ENCODE measurements at places on chromosomes 13 and 19. TPM values are rescaled to one million over a fixed set of nuclear protein-coding genes. Genes with fewer than 3 reads are reported as not detected.
A peak's percentile ranks its signal among the peaks of the same experiment; 100 is the strongest.

- no peak for DNase-seq
These were observed 10.6 kb downstream of the CYP4F11 start for GRCh38 chr19:15923702-15924101.

DNA sequence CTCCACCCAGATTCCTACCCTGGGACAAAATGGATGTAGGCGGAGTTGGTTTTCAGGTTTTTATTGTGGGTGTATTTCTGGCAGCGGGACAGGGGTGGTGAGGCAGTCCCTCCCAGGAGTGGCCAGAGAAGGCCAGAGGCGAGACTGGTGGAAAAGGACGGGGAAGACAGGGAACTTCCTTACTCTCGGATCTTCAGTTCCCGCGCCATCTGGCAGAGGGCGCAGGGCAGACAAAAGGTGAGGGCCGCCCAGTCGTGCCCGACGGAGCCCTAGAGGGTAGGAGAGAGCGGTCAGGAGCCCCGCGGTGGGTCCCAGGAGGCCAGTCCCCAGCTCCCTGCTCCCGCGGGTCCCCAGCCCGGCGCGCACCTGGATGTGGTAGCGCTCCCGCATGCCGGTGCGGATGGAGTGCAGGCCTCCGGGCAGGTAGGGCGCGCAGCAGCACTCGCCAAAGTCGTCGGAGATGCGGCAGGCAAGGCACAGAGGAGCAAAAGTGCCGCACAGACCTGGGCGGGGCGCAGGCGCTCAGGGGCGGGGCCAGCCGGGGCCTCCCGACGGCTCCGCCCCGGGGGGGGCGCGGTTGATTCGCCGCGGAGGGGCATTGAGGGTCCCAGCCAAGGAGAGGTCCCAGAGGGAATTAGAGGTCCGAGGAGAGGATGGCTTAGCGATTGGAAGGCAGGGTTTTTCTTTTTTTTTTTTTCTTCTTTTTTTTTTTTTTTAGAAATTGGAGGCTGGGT, 3.0 kb downstream of the CNFN start:
- DNase-seq: peak; percentile 83

- peak; percentile 1 for DNase-seq
These were observed 846 bp downstream of the ZNF790 start for GRCh38 chr19:36837176-36837905.

- DNase-seq: peak; percentile 2
These were observed 114.9 kb upstream of the TMTC4 start for GRCh38 chr13:100789481-100789880.

DZIP1 gene
- total RNA-seq: 33.8 TPM

ZNF723 gene
- total RNA-seq: not detected

DNA sequence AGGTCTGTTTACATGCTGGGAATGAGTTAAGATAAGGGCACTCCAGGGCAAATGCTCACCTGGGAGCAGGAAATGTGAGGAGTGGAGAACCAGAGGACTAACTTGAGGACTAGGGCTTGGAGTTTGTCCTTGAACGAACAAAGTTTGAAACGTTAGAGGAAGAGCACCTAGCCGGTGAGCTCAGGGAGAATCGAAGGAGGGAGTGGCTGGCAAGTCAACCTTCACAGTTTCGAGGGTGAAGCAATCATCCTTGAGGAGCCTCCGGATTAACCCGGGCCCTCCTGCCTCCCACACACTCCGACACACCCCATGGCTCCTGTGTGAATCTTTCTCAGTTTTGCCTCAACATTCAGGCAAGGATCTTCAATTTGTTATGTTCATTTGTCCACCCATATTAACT, 58.6 kb downstream of the LMO7 start:
- DNase-seq: peak; percentile 60

GIPC3 gene
- total RNA-seq: not detected

DNA sequence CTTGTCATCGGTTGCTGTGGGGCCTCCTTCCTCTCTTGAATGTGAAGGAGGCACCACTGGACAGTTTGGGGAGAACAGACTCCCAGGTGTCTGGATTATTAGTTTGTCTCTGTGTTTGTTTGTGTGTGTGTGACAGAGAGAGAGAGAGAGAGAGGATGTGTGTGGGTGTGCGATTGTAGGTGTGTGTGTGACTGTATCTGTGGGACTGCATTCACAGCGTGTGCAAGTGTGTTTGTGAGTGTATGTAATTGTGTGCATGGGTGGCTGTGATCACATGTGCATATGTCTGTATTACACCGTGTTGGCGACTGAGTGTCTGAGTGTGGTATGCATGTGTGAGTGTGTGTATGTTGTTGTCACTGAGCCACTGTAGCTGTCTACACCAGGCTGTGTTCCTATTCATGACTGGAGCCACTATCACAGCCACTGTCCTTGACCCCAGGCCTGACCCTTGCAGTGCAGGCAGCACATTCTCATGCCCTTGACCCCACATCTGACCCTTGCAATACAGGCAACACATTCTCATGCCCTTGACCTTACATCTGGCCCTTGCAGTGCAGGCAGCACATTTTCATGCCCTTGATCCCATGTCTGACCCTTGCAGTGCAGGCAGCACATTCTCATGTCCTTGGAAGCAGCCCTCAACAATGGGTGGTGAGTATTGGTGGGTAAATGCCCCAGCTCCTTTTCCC, 25.1 kb upstream of the CYP4F8 start:
- DNase-seq: no peak

GRCh38 chr19:3365093-3365835, 1.1 kb upstream of the NFIC start:
- peak; percentile 37 for DNase-seq

DNA sequence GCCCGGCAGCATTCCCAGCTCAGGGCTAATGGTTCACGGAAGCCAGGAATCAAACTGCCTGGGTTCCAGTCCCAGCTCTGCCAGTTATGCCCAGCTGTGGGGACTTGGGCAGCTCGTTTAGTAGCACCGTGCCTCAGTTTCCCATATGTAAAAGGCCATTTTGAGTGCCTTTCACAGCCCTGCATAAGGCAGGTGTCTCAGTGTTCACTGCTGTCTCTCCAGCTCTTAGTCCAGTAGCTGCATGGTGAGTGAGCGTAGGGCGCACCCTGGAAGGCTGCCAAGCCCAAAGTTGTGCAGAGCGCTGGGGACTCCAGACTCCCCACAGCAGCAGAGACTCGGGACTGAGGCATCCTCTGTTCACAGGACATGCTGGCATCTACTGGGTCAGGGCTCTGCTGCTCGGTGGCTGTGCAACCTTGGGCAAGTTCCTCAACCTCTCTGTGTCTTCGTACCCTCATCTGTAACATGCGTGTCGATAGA, 5.5 kb downstream of the RPL28 start:
- no peak for DNase-seq

GRCh38 chr13:45195421-45195820, 5.4 kb downstream of the KCTD4 start:
- DNase-seq: no peak

KISS1R gene
- total RNA-seq: not detected

GRCh38 chr13:107531180-107531579, 684.2 kb downstream of the LIG4 start:
- DNase-seq: no peak

DNA sequence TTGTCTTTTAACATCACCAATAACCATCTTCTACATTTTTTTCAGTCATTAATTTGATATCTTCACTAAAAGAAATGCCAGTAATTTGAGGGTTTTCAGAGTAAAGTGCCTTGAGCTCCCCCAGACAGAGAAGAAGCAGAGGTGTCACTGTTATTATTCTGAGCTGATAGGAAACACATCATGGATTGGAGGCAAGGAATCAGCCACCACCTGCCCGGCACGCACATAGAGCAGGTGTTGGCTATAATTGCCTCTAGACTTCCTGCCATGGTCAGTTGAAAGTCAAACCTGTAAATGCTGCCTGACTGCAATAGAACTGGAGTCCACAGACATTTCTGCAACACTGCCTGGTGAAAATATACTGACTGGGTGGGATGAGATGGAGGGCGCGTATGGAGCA, 776.6 kb downstream of the UQCRFS1 start:
- no peak for DNase-seq

CATSPERD gene
- total RNA-seq: not detected

OR4F17 gene
- not detected for total RNA-seq

GRCh38 chr19:19938449-19938848, 37.7 kb downstream of the ZNF93 start:
- no peak for DNase-seq

DNA sequence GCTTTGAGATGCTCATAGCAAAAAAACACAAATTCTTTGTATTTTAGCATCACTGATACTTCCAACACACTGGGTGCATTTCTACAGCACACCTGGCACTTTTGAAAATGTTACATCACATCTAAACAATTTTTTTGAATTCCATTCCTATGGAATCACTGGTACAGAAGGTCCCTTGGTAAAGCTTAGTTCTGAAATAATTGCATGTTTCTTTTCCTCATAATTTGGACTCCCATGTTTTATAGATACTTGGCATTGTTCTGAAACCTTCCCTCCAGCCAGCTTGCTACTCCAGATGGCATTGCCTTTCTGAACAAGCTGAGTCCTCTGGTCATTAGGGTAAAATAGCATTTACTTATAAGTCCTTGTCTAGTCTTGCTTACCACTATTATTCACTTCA, 481.3 kb upstream of the GPC6 start:
- peak; percentile 53 for DNase-seq

ZNF527 gene
- 4.6 TPM for total RNA-seq

- DNase-seq: no peak
These were observed 27.2 kb downstream of the CNMD start for GRCh38 chr13:52712385-52712784.

STOML3 gene
- not detected for total RNA-seq

DNA sequence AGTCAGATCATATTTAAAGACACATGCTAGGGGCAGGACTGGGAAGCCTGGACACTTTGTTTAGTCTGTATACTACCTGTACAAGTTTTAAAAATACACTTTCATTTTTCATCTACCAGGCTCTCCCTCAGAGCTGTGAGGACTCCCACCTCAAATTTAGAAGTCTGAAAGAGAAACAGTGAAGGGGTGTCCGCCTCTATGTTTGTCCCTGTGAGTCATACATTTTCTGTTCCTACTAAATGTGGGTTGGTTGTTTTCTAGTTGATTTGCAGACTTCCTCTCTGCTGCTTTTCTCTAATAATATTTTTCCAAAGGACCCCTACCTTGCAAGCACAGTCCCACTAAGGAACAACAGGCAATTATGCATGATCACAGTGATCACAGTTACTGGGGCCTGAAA, 110.5 kb downstream of the ENOX1 start:
- DNase-seq: no peak

- no peak for DNase-seq
These were observed 1221.1 kb downstream of the SLITRK1 start for GRCh38 chr13:82661126-82661525.

- DNase-seq: no peak
These were observed 14.4 kb downstream of the CDC16 start for GRCh38 chr13:114249077-114249476.

DNA sequence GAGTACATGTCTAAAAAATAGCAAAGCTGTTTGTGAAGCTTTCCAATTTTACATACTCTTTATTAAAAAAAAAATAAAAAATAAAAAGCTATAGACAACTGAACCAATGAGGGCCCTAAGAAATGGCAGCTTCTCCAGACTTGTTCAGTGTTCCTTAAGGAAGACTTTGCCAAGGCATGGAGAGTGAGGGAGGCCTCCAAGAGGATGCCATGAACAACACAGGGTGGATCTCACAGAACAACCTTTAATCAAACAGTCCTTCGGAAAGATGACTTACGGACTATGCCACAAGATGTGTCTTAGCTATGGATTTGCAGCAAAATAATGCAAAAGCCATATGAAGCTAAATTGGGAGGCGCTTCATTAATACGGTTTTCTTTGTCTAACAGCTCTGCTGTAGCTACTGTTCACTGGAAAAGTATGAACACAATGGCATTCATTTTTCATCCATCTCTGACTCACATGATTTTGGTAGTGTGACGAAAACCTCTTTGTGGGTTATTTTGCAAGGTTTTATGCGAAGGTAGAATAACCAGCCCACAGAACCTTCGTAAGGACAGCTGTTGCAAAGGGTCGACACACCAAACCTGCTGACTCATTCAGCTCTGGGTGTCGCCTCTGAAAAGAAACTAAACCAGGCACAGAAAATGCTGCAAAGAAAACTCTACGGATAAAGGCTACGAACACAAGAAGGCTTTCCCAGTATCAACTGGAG, 27.7 kb downstream of the EFNB2 start:
- peak; percentile 97 for DNase-seq

DNA sequence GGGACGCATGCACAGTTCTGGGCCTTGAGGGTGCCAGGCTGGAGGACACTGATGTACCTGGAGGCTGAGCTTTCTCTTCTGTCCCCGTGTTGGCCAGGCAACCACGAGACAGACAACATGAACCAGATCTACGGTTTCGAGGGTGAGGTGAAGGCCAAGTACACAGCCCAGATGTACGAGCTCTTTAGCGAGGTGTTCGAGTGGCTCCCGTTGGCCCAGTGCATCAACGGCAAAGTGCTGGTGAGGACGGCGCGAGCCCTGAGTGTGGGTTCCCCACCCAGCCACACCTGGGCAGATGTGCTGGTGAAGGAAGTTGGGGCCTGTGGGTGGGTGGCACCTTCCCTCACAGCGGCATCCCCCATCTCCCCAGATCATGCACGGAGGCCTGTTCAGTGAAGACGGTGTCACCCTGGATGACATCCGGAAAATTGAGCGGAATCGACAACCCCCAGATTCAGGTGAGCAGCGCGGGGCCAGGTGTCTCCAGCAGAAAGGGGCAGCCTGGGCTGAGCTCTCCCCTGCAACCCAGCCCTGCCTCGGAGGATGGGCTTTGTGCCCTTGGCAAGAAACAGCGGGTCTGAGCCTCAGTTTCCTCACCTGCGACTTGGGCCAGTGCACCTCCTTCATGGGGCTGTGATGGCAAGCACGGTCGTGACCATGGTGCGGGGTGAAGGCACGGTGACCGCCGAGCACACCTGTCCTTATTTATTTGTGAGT, 26.2 kb downstream of the CCDC8 start:
- DNase-seq: no peak

ZFP82 gene
- total RNA-seq: 2.5 TPM

DNA sequence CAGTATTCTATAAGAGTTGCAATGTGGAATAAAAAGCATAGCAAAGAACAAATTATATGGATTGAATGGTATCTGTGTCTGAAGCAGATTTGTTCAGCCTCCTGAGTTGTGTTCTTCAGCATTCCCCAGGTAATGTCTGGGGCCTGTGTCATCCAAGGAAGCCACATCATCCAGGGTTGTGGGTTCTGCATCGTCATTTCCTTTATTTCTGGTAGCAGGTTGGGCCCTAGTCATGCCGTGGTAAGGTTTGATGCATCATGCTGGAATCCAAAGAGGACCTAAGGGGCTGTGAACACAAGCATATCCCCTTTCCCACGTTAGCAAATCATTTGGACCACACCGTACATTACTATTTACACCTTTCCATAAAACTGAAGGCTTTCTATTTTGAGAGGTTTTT, 131.0 kb upstream of the ZNF91 start:
- DNase-seq: peak; percentile 88

OR7D2 gene
- total RNA-seq: not detected
